Left ventricle myocardium superior (tissue), 1 donor: ENCODE measurements at places on chromosomes 2 and 18.

GRCh38 chr2:173151671-173152401, 76.2 kb downstream of the MAP3K20 start:
- no peak for DNase-seq

DNA sequence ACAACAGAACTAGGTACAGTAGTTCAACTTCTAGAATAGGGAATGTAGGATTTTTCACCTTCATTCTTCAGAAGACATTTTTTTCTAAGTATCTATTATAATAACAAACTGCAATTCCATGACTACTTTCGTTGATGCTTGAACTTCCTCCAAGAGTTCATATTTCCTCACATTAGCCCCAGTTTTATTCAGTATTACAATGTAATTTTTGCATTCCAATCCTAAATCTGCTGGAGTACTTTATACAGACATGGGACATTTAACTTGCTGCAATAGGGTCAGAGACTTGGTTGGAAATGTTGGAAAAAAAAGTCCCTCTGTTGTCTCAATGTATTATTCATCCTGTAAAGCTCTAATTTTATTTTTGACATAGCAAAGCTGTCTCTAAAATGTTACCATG, 19.6 kb upstream of the FTCDNL1 start:
- no peak for DNase-seq

- DNase-seq = no peak
These were observed 42.9 kb downstream of the DOK1 start for GRCh38 chr2:74597410-74597809.

- DNase-seq = no peak
These were observed 1.6 kb downstream of the ZNF397 start for GRCh38 chr18:35242426-35242825.

DNA sequence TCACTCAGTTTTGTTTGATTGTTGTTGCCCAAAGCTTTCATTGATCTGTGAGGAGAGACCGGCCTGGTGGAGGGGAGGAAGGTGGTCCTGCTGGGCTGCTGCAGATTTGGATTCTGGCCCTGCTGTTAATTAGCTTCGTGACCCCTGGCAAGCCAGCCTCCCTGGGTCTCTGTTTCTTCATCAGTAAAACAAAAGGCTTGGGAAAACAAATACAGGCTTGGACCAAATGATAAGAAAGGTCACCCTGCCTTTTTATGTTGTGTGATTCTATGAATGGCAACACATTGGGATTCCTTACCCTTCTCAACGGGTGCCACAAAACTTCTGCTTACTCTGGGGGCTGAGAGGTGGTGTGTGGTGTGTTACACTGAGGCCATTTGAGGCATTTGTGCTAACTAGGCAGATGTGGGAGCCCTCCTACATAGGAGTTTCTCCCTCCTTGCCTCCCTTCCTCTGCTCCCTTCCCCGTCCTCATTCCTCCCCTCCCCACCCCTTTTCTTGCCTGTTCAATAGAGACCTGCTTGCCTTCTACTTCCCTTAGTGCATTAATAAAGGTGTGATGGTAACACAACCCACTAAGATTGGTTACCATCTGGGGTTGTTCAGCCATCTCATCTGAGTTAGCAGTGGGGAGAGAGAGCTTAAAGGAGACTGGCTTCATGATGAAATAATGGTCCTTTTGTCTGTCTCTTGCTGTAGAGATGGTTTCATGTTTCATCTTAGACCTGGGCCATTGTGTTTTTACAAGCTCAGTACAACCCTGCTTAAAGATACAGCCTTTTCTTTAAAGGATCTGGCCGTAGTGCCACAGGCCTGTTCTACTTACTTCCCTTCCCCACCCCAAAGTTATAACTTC, 96.2 kb downstream of the TANC1 start:
- no peak for DNase-seq

DNA sequence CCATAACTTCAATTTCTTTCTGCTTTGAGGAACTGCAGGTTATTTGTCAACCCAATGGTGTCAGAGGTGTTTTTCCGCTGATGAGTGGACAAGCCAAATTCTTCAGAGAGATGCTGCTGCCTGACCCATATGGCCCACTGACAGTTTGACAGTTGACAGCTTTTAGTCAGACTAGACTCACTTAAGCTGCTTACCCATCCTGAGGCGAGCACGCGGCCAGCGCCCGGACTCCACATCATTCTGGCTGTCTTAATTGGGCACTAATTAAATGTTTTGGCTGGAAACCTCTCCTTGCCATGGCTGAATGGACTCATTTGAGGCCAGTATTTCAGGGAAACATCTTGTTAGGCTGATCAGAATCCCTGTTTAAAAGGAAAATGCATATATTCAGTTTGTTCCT, 316.1 kb upstream of the FANCL start:
- no peak for DNase-seq

DNA sequence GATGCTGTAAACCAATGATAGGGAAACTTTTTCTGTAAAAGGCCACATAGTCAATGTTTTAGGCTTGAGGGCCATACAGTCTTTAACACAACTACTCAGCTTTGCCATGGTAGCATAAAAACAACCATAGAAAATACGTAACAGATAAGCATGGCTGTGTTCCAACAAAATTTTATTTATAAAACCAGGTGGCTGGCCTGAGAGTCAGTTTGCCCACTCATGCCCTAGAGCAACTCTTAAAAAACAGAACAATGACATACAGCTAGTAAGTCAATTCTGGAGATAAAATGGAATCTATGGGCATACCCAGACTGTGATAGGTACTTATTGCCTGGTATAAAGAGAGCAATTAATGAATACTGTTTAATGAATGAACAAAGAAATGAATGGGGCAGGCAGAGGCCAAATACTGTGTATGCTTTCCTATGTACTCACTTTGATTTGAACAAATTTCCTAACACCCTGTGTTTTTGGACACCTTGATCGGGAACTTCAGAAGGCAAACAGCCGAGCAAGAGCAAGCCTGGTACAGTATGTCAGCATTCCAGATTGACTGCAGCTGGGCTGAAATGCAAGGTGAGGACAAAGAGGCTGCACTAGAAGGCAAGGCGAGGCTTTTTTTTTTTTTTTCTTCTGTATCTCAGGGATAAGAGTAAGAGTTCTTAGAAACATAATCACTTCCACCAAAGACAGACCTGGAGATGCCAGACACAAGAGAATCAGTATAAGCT, 315.3 kb downstream of the CLIP4 start:
- DNase-seq = no peak

GRCh38 chr2:190069936-190070696, 7.6 kb upstream of the MSTN start:
- DNase-seq = peak; percentile 23

GRCh38 chr2:31812051-31812798, 198.6 kb downstream of the MEMO1 start:
- DNase-seq = no peak
